ENCODE measurements at places on chromosomes 16 and 17.

DNA sequence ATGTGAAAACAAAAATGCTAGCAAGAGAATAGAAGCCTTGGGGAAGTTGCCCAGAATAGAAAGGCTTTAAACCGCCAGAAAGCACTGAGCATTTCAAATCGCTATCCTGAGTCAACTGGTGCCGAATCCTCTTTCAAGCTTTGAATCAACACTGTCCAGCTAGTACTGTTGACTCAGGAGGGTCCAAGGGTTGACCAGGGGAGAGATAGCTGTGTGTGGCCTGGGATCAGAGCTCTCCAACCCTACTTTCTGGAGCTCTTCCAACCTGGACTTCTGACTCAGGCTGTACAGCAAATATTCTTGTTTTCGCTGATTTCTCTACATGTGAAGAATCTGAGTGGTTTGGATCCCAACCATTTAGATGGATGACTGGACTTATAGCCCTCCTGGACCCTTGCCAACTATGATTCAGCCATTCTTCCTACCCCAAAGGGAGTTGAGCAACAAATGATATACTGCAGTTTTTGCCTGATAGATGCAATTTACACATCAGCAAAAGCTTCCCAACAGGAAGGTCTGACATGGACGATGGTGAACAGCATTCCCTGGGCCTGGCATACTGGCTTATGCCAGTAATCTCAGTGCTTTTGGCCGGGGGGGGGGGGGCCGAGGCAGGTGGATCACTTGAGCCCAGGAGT, 154.0 kb upstream of the SDK2 start:
- DNase-seq: peak; percentile 89

GRCh38 chr17:8856869-8857575, 10.5 kb downstream of the PIK3R6 start:
- no peak for DNase-seq

DNA sequence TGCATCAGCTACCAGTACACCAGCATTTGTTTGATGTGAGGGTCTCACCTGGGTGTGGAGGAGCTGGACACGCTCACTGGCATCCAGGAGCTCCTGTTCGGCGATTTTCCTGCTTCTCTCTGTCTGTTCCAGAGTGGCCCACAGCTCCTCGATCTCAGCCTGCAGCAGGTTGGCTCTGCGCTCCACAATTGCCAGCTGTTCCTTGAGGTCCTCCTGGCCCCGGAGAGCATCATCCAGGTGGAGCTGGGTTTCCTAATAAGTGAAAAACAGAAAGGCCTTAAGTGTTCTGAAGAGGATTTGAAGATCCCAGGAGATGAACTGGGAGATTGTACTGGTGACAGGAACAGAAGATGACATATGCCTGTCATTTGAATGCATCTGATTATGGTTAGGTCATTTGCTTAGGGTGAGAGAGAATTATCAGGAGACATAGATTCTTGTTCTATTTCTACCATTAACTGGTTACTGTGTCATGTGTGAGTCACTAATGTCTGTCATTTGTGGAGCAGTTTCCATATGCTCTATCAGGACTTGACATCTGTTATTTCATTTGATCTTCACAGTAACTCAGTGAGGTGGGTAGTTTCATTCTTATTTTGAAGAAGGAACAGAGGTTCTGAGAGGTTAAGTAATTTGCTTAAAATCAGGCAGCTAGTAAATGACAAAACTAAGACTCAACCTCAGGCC, 21.5 kb upstream of the MYH13 start:
- DNase-seq: no peak

DNA sequence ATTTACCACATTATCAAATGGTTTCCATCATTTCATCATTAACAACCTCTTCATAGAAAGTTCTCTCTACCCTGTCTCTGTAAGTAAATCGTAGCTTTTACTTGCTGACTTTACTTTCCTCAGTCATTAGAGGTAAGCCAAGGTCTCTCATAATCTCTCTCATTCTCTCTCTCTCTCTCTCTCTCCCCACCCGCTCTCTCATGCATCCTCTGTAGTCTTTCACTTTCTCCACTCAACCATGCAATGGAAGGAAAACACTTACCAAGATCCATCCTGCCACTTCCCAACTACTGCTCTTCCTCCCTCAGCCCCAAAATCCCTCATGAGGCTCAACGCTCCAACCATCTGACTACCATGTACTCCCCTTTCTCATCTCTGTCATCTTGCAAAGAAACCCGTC, 6.1 kb downstream of the CEP112 start:
- DNase-seq: no peak

DNA sequence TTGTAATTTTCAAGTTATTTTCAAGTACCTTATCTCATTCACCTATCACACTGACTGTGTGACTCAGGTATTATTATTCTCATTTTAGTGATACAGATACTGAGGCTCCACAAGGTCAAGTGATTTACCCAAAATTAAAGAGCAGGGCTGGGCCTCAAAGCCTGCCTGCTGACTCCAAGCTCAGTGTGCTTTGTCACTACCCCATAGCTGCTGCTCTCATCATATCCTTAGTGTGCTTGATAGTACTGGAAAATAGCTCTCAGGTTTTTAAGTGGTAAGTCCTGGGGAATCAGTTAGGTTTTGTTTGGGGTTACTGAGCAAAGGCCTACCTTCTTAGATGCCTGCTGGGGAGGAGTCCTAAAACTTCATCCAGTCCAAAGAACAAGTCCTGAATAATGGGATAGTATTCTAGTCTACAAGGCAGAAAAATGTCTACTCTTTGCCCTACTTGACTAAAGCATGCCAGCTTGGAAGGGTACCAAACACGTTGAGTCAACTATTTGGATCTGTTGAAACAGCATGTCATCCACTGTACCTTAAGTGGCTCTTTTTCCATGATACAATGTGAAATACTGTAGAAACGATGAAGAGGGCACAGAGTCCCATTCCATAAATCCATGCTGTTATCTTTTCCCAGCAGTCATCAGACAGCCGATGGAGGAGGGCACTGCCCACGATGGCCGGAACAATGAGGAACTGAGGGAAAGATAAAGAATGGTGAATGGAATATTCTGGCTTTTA, 10.7 kb downstream of the MMD start:
- no peak for DNase-seq

DNA sequence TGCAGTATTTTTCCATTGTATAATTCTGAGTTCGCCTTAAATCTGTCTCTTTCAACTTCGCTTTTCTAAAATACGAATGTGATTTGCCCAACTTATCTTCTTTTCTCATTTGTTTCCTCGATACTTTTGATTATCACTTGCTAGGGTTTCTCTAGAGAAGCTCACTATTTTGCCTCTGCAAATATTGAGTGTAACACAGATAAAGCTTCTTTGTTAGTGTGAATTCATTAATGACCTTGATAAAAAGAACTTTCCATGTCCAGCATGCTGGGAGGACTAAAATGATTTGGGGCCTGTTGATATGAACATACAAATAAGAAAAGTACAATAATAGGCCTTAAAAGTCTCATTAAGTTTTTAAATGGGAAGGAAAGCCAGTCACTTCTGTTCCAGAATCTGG, 303.3 kb downstream of the MAP2K6 start:
- no peak for DNase-seq

- DNase-seq: no peak
Measured at GRCh38 chr17:19747829-19748806, at the start of gene ALDH3A1. TSS of gene ALDH3A1 (minus strand) at chr17:19748298. CDS start at chr17:19745129, 3,169 bp downstream.

DNA sequence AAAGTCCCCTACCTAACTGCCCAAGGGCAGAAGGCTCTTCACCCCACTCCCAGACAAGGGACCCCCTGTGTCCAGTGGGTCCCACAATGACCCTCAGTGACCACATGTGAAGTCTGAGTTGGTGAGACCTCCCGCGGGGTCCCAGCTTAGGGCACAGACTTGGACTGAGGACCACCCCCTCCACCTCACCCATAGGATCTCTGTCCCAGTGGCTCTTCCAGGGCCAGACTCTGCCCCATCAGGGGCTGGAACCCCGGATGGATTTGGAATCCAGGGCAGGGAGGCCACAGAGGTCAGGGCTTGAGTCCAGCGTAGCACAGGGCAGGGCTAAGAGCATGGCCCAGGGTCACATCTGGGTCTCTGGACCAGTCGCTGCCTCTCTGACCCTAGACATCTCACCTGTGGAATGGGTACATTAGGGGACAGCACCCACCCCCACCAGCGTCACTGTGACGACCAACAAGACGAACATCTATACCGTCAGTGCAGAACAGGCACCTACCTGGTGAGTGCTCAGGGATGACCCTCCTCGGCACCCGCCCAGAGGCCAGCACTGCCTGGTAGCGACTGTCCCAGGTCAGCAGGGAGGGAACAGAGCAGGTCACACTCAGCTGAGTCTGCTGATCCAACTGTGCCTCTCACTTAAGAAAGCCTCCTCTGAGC, 37.7 kb downstream of the TNFRSF13B start:
- DNase-seq: no peak

DNA sequence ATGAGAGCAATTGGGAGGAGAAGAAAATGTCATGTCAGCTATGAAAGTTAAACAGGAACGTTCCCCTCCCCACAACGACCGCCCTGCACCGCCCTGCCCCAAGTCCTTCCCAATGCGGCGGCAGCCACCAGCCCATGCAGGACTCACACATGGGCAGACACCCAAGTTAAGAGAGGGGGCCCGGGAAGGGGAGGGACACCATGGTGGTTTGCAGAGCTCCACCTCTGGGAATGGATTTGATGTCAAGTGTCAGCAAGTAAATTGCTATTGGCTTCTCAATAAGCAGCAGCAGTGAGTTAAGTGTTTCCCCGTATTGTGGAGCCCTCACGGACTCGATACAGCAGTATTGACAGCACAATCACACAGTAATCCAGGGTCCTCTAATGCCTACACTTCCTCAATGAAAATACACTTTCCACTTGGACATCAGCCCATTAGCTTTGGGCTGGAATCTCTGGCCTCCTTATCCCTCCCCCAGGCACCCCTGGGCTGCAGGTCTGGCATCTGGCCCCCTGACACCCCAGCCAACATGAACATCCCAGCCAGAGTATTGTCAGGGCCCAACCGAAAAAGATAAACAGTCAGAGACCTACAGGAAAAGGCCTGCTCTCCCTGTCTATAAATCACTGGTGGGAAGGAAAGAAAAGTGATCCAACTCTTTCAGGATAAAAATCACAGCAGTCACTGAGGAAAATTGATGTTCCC, 22.6 kb downstream of the ZFHX3 start:
- no peak for DNase-seq

GRCh38 chr17:77708936-77709335, 249.6 kb upstream of the TNRC6C start:
- DNase-seq: no peak

- no peak for DNase-seq
Measured at GRCh38 chr16:63978240-63978639, 1143.6 kb downstream of the CDH11 start.

DNA sequence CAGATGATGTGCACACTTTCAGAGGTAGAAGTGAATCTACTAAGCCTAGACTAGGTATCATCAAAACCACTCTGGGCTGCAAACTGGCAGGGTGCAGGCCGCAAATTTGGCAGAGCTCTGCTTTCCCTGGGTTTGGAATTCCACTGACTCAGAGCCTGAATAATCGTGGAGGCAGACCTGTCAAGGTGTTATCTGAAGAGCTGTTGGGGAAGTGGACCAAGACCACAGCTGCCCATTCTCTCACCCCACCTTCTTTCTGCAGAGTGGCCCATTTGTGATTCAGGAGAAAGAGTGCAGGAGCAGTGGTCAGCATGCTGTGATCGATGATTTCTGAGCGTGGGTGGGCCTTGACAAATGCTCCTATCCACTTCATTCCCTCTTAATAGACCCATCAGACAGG, 45.8 kb upstream of the CBLN1 start:
- DNase-seq: no peak

GRCh38 chr16:84459941-84460405, 44.5 kb downstream of the MEAK7 start:
- DNase-seq: no peak

DNA sequence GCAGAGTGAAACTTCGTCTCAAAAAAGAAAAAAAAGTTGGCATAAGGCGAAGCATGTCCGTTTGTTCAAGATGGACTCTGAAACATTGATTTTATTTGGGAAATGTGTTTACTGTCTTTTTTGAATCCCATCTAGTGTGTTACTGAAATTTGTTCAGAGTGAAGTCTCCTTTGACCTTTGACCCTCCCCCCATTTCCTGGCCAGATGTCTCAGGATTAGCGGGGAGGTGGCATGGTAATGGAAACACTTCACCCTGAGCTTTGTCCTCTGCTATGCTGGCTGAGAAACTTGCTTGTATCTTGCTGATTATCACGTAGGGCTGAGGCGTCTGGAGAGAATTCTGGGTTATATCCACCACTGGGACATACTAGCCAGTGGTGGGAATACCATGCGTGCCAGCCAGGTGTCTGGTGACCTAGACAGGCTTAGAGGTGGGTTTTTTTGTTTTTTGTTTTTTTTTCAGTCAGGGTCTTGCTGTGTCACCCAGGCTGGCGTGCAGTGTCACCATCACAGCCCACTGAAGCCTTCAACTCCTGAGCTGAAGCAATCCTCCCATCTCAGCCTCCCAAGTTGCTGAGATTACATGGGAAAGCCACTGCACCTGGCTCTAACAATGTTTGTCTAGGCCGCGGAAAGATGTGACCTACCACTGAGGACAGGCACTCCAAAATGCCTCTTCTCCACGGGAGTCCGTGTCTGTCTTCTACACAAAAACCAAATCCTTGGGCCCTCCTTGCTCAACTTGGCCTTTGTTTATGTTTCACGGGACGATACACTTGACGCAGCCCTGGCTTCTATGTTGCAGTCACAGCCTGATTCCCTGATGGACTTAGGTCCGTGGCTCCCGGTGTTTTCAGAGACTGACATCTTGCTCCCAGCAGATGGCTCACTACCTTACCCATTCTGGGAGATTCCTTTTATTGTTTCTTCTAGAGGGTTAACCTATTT, 6.6 kb upstream of the GALK1 start:
- DNase-seq: no peak

DNA sequence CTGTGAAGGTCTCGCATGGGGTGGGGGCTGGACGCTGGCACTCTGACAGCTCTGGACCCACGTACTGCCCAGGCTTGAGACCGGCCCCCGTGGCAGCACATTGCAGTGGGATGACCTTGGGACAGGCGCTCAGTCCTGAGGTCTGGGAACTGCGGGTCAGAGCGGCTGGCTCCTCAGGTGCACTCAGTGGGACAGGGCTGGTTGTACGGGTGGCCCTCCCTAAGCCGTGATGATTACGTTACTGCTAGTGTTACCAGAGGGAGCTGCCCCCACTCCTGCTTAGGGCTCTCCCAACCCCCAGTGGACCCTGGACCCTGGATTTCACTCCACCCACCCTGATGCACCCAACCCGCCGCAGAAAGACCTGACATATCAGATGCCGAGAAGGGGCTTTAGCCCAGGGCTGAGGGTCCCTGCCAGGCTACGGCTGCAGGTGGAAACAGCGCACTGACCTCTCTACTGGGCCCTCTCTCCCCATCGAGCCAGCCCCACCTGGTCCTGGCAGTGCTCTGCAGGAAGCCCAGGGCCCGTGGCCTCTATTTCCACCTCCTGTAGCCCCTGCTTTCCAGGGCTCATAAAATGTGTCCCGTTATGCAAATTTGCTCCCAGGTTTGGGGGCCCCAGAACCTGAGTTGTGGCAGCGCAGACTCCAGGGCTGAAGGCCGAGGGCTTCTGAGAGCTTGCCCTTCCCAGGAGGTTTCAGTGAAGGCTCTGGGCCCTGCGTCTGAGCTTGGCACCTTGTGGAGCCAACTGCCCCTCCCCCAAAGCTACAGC, 77.2 kb downstream of the RTN4RL1 start:
- DNase-seq: peak; percentile 54

- no peak for DNase-seq
Measured at GRCh38 chr16:2155977-2156848, 631 bp downstream of the TRAF7 start.

- no peak for DNase-seq
Measured at GRCh38 chr17:56879280-56879679, 34.6 kb downstream of the TRIM25 start.
